Suprapubic skin (tissue), 4 donors: ENCODE measurements at places on chromosomes 4 and X.

DNA sequence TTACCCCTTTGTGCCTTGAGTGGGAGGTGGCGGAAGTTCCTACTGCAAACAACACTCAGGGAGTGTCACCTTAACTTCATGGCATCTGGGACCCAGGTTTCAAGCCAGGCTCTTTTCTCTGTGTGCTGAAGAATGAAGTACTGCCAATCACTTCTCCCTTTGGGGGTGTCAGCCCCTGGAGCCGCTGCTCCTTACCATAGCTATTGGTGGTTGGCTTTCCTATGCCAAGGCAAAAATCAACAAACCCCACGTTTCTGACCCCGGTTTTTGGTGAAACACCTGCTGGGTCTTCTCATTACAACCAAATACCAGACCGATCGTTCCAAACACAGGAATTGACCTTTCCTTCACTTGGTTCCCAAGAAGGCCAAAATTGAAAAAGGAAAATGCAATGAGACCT lies 19.7 kb upstream of the SLC2A9 start:
- H3K4me3 ChIP-seq = no peak overlapping the region
- H3K36me3 ChIP-seq = no peaks in the 10 kb centered on the region
- no peak for DNase-seq
- no peaks in the 10 kb centered on the region for H3K27me3 ChIP-seq
- no peaks in the 10 kb centered on the region for H3K4me1 ChIP-seq

DNA sequence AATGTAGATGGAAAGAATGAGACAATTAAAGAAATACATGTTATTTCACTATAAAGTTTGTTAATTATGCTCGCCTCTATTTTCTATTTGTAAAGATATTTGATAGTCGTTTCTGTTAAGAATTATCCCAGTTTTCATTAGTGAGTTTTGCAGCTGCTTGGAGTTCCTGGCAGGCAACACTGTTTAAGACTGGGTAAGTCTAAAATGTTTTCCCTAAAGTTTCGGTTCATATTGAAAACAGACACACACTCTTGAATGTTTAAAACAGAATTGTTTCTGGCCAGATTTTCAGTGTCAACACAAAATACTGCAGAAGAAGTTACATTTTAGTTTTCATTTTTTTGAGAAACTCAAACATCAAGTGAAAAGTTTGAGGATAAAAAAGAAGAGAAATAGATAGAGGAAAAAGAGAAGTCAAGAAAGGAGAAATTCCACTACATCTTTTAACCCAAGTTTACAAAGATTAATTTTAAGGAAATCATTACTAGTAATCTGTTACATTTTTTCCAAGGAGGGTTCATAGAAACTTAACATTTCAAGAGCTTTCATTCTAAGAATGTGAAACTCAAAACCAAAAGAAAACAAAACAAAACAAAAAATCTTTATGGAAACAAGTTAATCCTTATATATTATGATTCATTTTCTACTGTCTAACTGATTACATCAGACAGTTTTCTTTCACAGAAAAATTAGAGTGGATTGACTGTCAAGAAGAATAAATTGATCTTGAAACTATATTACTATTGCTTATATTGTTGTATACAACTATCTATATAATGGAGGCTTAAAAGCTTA lies 305.5 kb downstream of the FAT4 start:
- H3K4me1 ChIP-seq = no peaks in the 10 kb centered on the region
- H3K27ac ChIP-seq = no peak overlapping the region
- no peaks in the 10 kb centered on the region for H3K36me3 ChIP-seq
- no peaks in the 10 kb centered on the region for H3K27me3 ChIP-seq
- H3K4me3 ChIP-seq = peak overlapping the region; percentile 2
- no peak for DNase-seq

DNA sequence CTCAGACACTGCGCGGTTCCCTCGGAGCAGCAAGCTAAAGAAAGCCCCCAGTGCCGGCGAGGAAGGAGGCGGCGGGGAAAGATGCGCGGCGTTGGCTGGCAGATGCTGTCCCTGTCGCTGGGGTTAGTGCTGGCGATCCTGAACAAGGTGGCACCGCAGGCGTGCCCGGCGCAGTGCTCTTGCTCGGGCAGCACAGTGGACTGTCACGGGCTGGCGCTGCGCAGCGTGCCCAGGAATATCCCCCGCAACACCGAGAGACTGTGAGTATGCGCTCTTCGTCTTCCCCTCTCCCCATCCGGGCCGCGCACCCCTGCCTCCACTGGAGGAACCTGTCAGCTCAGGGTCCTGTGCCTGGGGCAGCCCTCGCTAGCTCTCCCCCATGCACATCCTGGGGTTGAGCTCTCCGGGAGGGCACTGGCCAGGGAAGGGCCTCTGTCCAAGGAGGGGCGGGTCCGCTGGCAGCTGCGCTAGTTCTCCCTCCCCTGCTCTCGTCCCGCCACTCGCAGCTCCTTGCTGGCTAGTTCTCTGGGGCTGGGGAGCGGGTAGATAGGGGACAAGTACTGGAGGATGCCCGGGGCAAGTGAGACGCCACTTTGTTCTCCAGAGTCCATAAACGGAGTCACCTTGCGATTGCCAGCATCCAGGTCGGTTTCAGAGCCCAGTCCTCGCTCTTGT lies 2.2 kb downstream of the SLIT2 start:
- H3K4me1 ChIP-seq = peaks cover 41% of the 10 kb centered on the region
- no peaks in the 10 kb centered on the region for H3K36me3 ChIP-seq
- H3K27me3 ChIP-seq = peaks cover 42% of the 10 kb centered on the region
- H3K27ac ChIP-seq = peak overlapping the region; percentile 30
- peak; percentile 69 for DNase-seq

GRCh38 chrX:110194977-110195376 lies 122.9 kb downstream of the AMMECR1 start:
- H3K4me1 ChIP-seq = no peaks in the 10 kb centered on the region
- no peak overlapping the region for H3K4me3 ChIP-seq
- no peak overlapping the region for H3K27ac ChIP-seq
- DNase-seq = no peak
- no peaks in the 10 kb centered on the region for H3K27me3 ChIP-seq

GRCh38 chrX:2462780-2463179 lies 38.0 kb downstream of the DHRSX start:
- H3K27me3 ChIP-seq = no peaks in the 10 kb centered on the region
- no peak overlapping the region for H3K4me3 ChIP-seq
- H3K4me1 ChIP-seq = peaks cover 2% of the 10 kb centered on the region
- no peak for DNase-seq
- H3K27ac ChIP-seq = no peak overlapping the region

DNA sequence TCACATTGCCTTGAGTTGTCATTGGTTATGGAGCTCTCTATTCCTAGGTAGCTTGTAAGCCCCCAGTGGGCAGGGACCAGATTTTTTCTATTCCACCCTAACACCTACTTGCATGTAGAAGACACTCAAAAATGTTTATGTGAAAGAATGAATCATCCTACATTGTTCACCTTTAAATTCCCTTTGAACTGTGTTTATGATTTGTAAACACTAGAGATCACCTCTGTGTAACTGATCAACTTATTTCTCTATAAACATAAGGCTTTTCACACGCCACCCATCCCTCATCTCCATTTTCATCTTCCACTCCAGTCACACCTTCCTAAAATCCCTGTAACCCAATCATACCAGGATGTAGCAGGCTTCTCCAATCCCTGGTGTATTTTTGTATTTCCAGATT lies 142.6 kb upstream of the LEF1 start:
- no peak overlapping the region for H3K27ac ChIP-seq
- H3K4me1 ChIP-seq = no peaks in the 10 kb centered on the region
- H3K4me3 ChIP-seq = no peak overlapping the region
- no peaks in the 10 kb centered on the region for H3K36me3 ChIP-seq
- DNase-seq = no peak

DNA sequence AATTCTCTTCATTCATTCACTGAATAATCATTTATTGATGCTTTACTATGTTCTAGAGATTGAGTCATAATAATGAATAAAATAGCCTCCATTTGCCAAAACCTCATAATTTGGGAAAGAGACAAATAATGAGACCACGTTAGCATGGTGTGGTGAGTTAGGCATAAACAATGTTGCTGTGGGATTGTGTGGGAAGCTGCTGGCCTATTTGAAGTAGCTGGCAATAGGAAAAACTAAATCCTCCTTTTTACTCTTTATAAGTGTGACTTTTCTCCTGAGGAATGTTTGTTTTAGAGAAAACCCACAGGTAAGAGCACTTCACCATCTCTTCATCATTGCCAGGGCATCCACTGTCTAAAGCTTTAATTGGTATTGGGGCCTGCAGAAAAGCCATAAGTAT lies 95.3 kb downstream of the AREG start:
- no peak for DNase-seq
- no peak overlapping the region for H3K27ac ChIP-seq
- H3K36me3 ChIP-seq = no peaks in the 10 kb centered on the region
- no peaks in the 10 kb centered on the region for H3K27me3 ChIP-seq
- no peak overlapping the region for H3K4me3 ChIP-seq
- H3K4me1 ChIP-seq = peaks cover 3% of the 10 kb centered on the region

DNA sequence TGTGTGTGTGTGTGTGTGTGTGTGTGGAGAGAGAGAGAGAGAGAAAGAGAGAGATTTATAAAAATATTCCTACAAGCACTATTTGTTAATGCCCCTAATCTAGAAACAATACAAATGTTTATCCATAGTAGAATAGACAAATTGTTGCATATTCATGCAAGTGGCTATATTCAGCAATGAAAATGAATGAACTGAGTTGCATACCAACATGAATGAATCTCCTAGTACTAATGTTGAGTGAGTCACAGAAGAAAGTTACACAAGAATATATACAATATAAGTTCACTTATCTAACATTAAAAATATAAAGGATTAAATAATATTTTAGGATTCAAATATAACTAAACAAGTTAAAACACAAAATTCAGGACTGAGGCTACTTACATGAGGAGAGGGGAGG lies 456.8 kb upstream of the AMOT start:
- no peaks in the 10 kb centered on the region for H3K27me3 ChIP-seq
- no peaks in the 10 kb centered on the region for H3K36me3 ChIP-seq
- no peak overlapping the region for H3K4me3 ChIP-seq
- H3K27ac ChIP-seq = no peak overlapping the region
- no peaks in the 10 kb centered on the region for H3K4me1 ChIP-seq
- no peak for DNase-seq

DNA sequence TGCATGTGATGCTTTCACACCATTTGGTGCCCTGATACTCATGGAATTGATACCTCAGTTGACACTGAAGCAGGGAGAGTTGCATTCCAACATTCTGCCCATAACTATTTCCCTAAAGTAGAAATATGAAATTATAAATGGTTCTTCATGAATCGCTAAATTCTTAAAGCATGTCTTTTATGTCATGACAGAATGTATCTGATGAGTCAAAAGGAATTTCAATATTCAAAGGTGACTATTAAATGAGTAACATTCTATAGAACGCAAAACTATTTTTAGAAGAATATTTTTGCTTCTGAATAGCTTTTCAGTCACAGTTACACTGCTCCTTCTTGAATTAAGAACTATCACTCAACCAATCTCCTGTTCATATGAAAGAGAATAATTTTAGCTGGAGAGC lies 152.8 kb downstream of the ADGRA3 start:
- no peak overlapping the region for H3K27ac ChIP-seq
- H3K36me3 ChIP-seq = no peaks in the 10 kb centered on the region
- H3K4me1 ChIP-seq = no peaks in the 10 kb centered on the region

- peak overlapping the region; percentile 64 for H3K4me3 ChIP-seq
- H3K27me3 ChIP-seq = no peaks in the 10 kb centered on the region
- H3K27ac ChIP-seq = peak overlapping the region; percentile 86
- no peak for DNase-seq
- H3K4me1 ChIP-seq = peaks cover 9% of the 10 kb centered on the region
Observed at GRCh38 chrX:49001521-49002090, 458 bp downstream of the GRIPAP1 start.

DNA sequence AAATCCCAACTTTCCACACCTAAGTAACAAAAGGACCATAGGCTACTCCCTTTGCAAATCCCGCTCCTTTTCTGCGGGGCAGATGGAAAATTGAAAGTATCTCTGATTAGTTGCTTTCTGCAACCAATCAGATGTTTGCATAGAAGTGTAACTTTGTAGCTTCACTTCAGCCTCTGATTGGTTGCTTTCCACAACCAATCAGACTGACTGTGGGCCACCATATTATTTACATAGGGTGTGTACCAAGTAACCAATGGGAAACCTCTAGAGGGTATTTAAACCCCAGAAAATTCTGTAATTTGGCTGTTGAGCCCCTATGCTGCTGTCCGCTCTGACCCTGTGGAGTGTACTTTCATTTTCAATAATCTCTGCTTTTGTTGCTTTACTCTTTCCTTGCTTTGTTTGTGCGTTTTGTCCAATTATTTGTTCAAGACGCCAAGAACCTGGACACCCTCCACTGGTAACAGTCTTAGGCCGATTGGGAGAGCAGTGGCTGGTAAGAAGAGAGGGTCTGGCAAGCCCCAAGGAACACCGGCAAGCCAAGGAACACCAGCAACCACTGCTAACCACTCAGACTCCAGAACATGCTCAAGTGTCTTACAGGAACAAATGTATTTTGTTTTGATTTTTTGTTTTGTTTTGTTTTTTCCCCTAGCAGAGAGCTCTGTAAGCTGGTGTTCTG lies 125.5 kb upstream of the MAP3K15 start:
- no peak for DNase-seq
- H3K4me1 ChIP-seq = no peaks in the 10 kb centered on the region
- H3K36me3 ChIP-seq = no peaks in the 10 kb centered on the region
- no peaks in the 10 kb centered on the region for H3K27me3 ChIP-seq
- H3K27ac ChIP-seq = no peak overlapping the region

DNA sequence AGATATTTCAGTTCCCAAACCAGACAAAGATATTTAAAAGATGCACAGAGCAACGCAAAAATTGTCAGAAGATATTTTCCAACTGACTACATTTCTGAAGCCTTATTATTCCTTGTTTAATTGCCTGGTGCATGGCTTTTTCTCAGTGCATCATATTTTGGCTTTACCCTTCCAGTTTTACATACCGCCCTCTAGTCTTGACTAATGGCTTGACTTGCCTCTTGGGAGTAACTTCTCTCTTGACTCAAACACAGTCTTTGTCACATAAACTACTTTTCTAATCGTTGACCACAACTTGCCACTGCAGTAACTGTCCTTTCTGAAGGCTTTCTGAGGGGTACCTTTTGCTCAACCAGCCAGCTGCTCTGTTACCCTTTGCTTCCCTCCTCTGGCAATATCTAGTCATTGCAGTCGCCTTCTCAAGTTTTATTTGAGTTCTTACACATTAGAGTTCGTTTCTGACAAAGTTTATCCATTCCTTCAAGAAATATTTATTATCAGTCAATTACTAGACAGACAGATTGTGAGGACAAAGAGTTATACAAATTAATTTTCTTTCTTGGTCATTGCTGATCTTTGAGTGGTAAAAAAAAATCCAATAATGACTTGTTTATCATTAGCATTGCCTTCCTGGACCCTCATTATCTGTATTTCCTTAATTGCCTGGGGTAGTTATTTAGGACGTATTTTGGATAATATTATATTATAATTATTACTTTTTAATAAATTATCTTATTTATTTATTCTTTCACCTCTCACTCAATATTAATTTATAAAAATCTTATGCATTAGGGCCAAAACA lies 506.9 kb upstream of the PCDH10 start:
- H3K4me1 ChIP-seq = no peaks in the 10 kb centered on the region
- H3K27me3 ChIP-seq = no peaks in the 10 kb centered on the region
- DNase-seq = no peak

- no peak for DNase-seq
- no peak overlapping the region for H3K4me3 ChIP-seq
Observed at GRCh38 chr4:477686-478085, 21.3 kb downstream of the ZNF721 start.
